ENCODE measurements at places on chromosomes 12 and 14.

DNA sequence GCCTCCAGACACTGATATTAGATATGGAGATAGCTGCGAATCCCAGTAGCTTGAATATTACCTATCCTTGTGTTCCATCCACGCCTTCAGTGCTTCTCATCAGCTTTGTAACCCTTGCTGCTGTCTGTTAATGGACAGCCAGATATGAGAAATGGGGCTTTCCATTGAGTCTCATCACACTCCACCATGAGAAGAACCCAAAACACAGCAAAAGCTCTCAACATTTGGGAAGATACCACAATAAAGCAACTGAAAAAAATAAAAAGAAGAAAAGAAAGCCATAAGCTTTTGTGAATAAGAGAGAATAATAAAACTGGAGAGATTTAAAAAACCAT, 225.4 kb downstream of the GALC start:
- DNase-seq = no peak

DNA sequence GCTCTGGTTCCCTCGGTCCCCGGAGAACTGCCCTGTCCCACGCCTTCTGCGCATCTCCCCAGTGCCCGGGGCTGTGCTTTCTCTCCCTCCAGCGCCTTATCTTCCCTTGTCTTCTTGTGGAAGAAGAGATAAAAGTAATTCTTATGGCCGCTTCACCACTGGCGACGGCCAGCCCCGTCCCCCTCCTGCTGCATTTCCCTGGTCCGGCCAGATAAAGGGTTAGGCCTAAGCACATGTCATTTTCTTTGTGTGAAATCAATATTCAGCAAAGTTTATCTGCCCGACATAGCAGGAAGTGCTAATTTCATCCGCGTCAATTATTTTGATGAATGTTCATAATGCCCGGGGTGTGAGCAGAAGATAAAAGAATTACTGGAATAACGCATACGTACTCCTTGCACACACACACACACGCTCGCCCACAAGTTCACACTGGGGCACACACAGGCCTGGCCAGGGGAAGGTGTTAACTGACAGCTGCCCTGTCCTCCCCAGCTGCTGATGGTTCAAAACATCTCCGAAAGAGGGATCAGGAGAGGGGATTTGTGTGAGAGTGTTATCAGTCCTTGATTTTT, 177.7 kb upstream of the LHX5 start:
- no peak for DNase-seq

DNA sequence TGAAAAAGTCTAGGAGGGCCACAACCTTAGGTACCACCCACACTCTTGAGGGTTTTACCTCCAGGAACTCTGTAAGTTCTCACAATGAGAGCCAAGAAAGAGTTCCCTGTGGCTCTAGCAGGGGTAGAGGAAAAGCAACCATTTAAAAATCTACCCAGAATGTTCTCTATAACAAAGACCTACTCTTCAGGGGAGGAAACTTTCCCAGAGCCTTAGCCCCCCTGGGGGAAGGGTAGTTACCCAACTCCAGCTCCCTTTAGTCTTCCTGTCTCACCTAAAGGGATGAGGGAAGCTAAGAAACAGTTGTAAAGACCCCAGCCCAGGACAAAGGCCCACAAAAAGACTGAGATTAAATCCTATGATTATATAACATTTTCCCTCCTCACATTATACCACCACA, 46.2 kb upstream of the JDP2 start:
- DNase-seq = no peak

GRCh38 chr12:40833818-40834217, 141.6 kb downstream of the CNTN1 start:
- no peak for DNase-seq

- DNase-seq = no peak
Measured at GRCh38 chr12:5534426-5535199, 102.7 kb downstream of the NTF3 start.

DNA sequence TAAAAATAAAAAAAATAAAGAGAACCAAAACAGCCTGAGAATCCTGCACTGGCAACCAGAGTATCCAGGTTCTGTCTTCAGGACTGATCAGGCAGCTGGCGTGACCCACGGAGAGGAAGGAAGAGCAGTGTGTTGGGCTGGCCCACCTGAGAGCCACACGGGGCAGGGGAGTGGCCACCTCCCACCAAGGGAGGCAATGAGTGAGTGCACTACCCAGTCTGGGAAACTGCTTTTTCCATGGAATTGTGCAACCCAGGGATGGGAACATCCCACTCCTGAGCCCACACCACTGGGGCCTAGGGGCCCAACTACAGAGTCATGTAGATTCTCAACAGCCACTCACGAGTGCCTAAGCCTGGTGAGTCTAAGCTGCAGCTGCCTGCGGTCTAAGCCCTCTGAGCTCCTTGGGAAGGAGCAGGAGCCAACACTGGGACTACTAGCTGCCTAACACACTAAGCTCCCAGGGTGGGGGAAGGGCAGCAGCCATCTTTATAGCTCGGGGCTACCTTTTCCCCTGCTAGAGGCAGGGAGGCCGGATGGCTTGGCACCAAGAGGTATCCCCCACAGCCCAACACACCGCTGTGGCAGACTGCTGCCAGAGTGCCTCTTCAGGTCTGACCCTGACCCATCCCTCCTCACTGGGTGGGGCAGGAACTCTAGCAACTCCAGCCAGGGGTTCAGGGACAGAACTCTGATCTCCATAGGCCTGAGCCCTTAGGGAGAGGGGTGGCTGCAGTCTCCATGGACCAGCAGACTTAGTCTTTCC, 610.9 kb downstream of the RERGL start:
- DNase-seq = no peak
